ENCODE measurements at places on chromosomes 7 and 10. TPM values are rescaled to one million over a fixed set of nuclear protein-coding genes. Genes with fewer than 3 reads are reported as not detected.

SPDYE2 gene
- total RNA-seq = not detected

CREB5 gene
- not detected for total RNA-seq

DNA sequence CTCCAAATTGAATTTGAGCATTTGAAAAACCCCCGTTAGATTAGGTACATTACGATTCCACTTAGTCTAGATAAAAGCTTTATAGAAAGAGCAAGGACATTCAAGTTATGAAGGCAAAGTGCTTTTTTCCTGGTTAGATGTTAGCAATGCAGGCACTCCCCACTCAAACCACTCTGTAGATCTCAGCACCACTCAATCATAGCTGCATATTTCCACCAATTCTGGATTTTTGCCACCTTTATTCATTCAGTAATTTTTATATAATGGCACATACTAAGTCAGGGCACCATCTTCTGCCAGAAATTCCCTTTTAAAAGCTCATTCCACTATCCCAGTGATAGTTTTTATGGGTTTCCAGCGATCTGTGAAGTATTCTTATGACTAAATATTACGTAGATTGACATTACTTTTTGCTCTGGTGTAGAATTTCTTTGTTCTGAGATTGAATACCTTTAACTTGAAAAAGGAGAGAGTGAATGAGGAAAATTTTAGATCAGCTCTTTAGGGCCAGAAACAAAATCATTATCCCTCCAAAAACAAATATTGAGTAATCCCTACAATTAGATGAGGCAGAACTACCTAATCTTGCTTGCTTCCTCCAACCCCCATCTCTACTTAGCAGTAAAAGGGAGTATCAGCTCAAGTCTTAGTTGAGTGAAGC is 51.6 kb downstream of the RNLS start:
- DNase-seq = no peak

- no peak for DNase-seq
These were observed 562.0 kb upstream of the SEMA3D start for GRCh38 chr7:85748861-85749260.

RARRES2 gene
- not detected for total RNA-seq

ARHGEF5 gene
- total RNA-seq = 5.6 TPM

HOXA10 gene
- total RNA-seq = not detected

- no peak for DNase-seq
These were observed 125.1 kb downstream of the TFPI2 start for GRCh38 chr7:93765475-93765874.

DNA sequence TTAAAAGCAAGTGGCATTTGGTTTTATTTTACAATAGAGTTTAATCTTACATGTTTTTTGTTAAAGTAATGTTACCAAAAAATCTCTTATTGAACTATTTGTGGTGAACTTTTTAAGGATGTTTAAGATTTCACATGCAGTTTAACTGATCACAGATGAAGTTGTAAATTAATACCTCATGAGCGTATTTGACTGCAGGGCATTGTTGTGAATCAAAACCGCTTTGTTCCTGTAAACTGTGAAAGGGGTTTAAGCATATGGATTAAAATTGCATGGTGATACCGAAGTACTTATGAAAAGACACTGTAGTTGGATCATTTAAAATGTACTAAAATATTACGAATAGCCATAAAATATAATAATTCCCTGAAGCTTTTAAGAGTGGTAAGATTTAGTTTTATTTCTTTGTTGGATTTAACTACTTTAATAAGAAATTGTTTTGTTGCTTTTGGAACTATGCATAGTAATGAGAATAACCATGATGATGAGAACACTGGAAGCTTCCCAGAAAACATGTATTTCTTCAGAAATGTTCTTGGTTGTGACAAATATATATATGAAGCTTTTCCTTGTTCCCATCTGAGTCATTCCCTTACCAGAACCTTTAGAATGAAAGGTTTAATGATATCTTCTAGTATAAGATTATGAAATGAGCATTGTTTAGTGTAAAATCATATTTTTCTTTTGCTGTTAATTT is 131.3 kb downstream of the ADK start:
- DNase-seq = no peak

IFIT1B gene
- total RNA-seq = not detected

- DNase-seq = no peak
These were observed 234.6 kb downstream of the ZMYND11 start for GRCh38 chr10:369684-370448.

DNA sequence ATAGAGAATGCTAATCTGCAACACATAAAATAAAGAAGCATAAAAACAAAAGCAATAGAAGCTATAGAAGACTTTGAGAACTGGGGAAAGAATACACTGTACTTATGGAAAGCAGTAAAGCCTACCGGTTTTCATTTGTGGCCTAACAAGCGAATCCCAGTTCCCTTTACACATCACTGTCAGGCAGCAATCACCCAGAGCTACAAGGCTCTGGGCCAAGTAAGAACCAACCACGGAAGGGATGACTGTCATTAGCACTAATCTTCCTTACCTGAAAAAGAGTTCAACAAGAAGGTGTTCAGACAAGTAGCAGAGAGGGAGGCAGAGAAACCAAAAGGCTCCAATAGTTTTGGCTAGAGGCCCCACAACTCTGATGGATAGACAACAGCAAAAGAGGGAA is 15.0 kb downstream of the CCDC6 start:
- no peak for DNase-seq

TMEM229A gene
- total RNA-seq = not detected

GRCh38 chr7:85840554-85840953 is 653.7 kb upstream of the SEMA3D start:
- no peak for DNase-seq

ACHE gene
- not detected for total RNA-seq

GRCh38 chr7:127250312-127251035 is 2.3 kb downstream of the GRM8 start:
- DNase-seq = no peak

GRCh38 chr10:53023411-53023810 is 250.8 kb upstream of the MBL2 start:
- no peak for DNase-seq
